ENCODE measurements at places on chromosomes 5 and 9.

DNA sequence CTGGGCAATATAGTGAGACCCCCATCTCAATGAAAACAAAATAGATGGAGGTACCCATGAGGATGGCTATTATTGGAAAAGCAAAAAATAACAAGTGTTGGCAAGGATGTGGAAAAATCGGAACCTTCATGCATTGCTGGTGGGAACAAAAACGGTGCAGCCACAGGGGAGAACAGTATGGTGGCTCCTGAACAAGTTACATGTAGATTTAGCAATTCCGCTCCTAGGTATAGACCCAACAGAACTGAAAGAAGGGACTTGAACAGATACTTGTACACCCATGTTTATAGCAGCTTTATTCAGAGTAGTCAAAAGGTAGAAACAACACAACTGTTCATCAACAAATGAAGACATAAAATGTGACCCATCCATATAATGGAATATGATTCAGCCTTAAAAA lies 43.0 kb downstream of the NTNG2 start:
- DNase-seq = no peak

- no peak for DNase-seq
These were observed 825 bp upstream of the TOR4A start for GRCh38 chr9:137276473-137277328.

GRCh38 chr9:88481933-88482332 lies 53.0 kb upstream of the NXNL2 start:
- DNase-seq = no peak

- no peak for DNase-seq
These were observed 173.4 kb downstream of the ROR2 start for GRCh38 chr9:91776409-91777291.

DNA sequence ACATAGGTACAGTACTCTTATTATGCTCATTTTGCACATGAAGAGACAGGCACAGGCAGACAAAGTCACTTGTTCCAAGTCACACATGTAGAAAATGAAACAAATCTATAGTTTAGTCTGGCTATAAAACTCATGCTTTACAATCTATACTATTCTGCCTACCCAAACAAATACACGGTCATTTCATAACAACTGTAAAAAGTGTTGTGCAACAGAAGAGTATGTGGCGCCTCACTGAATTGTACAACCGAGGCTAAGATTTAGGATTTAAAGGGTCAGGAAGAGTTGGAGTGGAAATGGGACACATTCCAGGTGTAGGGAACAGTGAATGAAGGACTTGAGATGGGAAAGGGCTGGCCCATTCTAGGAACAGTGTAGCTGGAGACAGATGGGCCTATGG lies 82.9 kb upstream of the TRIO start:
- DNase-seq = no peak

GRCh38 chr5:63125392-63125791 lies 546.8 kb downstream of the LRRC70 start:
- DNase-seq = no peak

DNA sequence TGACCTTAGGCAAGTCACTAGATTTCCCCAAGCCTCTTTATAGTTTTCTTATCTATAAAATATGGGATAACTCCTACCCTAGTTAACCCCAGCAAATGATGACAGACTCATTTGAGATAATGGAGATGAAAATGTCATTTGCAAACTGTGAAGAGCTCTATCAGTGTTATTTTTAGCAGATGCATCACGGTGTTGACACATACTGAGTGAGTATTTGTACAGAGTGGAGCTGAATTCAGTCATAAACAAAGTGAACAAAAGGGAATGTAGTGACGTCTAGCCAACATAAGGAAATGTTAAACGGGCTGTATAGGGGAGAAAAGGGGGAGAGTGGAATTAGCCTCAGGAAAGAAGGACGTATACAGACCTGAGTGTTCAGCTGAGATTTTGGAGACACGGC lies 75.9 kb downstream of the NMUR2 start:
- DNase-seq = no peak

DNA sequence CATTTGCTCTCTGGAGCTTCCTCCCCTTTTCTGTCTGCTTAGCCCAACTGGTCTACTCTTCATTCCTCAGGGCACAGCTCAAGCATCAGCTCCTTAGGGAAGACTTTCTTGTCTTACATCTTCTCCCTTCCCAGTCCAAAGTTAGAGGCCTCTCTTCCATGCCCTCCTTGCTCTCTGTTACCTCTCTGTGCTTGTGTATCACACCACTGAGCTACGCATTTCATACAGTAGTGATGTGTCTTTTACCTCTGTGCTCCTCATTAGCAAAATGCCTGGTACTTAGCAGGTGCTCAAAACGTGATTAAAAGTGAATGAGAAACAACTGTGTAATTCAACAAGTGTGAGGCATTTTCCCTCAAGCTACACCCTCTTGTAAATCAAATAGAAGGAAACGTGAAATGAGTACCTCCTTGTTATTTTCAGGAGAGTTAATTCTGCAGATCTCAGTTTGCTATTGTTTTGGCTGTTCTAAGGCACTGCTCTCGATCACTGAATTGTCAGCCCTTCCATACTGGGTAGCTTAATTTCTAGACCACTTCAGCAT lies 39.0 kb downstream of the ERAP1 start:
- no peak for DNase-seq

DNA sequence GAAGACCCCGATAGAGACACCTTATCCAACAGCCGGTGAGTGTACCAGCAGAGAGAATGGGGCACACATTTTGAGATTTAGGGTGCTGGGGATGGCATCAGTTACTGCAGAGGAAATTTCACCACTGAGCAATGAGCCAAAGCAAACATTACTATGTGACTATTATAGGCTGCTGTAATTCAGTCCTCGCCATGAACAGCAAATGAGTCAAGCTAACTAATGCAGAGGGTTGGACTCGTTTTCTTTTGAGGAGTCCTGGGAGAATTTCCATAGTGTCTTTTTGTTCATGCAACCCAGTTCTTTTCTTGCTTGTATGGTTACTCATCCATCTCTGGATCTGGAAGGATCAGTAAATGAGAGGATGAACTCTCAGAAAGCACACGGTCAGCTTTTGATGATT lies 323.8 kb downstream of the PSAT1 start:
- DNase-seq = no peak

GRCh38 chr9:128139621-128140020 lies 9.6 kb upstream of the LCN2 start:
- no peak for DNase-seq

DNA sequence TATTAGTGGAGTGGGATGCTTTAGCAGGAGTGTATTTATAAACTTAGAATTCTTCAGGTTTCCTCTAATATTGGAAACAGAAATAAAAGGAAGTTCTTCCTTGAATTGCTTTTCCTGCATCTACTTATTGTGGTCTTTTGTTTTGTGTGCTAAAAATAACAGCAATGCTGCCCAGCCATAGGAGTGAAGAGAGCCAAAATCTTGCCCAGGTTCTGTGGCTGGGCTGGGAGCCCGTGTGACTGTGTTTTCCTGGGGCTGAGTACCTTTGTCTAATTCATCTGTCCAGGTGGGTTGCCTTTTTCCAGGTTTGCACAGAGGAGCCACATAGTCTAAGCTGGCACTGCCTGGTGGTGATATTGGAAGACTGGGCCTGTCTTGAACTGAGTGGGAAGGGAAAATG lies 179.7 kb upstream of the ADAMTSL1 start:
- no peak for DNase-seq

GRCh38 chr9:87405677-87406542 lies 91.8 kb upstream of the DAPK1 start:
- no peak for DNase-seq

DNA sequence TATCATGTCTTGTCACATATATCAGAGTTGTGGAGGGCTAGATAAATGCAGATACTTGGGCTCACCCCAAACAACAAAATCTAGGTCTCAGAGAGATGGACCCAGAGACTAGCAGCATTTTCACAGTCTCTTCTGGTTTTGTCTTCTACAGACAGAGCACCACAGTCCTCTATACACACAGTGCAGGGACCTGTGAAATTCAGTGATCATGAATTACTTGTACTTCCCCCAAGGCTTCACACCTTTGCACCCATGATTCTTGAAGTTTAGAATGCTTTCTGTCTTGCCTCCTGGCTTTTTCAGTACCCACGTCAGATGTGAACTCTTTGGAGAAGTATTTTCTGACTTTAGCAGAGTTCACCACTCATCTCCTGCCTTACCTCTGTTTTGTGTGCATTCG lies 371.5 kb upstream of the PRR16 start:
- no peak for DNase-seq

- DNase-seq = no peak
These were observed 337.5 kb upstream of the ZNF608 start for GRCh38 chr5:125083981-125084380.

DNA sequence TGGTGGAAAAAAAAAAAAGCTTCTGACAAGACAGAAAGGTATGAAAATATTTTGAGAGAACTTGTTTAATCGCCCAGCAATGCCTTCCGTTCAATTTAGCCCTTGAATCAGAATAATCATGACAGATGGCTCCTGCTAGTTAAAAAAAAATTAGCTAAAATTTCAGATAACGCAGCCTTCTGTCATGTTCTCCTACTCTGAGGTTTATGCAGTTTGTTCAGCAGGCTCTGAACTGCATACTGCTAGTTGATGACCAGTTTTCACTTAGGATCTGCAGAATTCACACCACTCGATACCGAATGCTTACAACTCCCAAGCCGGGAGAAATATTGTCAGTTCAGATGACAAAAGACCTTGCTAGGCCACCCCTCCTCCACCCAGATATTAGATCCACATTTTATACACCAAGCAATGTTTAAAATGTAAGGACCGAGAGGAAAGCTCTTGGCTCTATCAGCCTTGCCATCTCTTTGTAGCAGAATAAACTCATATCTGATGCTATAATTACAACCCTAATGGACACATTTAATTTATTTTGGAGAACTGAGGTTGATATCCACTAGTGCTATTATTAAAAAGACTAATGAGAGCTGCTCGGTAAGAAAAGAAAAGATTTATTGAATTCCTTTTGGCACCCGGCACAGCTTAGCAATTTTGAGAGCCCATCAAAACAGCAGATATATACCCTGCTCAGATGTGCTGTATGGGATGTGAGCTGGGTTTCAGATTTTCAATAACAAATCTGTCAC lies 322.8 kb downstream of the GLIS3 start:
- DNase-seq = no peak

GRCh38 chr5:10552183-10553143 lies 11.4 kb upstream of the ANKRD33B start:
- no peak for DNase-seq

DNA sequence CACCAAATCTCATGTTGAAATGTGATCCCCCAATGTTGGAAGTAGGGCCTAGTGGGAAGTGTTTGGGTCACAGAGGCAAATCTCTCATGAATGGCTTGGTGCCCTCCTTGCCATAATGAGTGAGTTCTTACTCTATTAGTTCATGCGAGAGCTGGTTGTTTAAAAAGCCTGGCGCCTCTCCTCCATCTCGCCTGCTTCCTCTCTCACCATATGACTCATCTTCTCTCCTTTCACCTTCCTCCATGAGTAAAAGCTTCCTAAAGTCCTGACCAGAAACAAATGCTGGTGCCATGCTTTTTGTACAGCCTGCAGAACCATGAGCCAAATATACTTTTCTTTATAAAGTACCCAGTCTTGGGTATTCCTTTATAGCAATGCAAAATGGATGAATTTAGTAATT lies 20.9 kb upstream of the ARHGAP26 start:
- DNase-seq = no peak

GRCh38 chr5:91162534-91163381 lies 220.4 kb downstream of the ARRDC3 start:
- DNase-seq = no peak

DNA sequence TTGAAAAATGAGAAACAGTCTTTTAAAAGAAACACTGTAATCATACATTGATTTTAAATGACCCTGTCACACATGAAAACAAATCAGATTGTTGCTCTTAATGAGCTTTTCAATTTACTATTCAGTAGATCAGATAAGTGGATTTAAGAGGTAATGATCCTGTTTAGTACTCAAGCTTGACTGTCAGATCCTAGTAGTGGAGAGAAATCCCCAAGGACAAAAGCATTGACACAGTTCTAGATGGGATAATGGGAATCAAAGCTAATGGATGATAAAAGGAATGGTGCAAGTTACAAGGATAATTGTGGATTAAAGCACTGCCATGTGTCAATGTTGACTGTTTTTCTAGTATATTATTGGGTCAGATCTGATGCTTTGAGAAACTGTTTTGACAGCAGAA lies 142.3 kb upstream of the TLX3 start:
- DNase-seq = no peak

- no peak for DNase-seq
These were observed 8.9 kb downstream of the SRP19 start for GRCh38 chr5:112869948-112870347.

DNA sequence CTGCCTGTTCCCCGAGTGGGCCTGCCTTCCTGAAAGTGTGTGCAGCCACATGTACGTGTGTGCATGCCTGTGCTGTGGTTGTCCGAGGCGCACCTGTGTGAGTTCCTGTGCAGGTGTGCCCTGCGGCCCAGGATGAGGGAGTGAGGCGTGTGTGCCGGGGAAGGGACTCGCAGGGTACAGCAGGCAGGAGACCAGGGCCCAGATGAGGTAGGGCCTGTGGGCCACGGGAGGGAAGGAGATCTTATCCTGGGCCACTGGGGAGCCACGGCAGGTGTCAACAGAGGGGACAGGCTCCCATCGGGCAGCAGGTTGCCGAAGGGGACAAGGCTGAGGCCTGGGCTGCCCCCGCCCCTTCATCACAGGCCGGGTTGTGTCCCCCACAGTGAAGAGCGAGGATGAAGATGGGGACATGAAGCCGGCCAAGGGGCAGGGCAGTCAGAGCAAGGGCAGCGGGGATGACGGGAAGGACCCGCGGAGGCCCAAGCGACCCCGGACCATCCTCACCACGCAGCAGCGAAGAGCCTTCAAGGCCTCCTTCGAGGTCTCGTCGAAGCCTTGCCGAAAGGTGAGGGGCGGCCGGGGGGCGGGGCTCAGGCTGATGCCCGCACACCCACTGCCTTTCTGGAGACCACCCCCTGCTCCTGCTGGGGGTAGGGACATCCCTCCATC lies 79.2 kb downstream of the LMX1B start:
- no peak for DNase-seq

GRCh38 chr5:61534481-61535267 lies 202.6 kb downstream of the ZSWIM6 start:
- no peak for DNase-seq

GRCh38 chr9:135588371-135588770 lies 26.8 kb downstream of the PAEP start:
- no peak for DNase-seq

- no peak for DNase-seq
These were observed 11.0 kb upstream of the FAM120AOS start for GRCh38 chr9:93464395-93464794.

DNA sequence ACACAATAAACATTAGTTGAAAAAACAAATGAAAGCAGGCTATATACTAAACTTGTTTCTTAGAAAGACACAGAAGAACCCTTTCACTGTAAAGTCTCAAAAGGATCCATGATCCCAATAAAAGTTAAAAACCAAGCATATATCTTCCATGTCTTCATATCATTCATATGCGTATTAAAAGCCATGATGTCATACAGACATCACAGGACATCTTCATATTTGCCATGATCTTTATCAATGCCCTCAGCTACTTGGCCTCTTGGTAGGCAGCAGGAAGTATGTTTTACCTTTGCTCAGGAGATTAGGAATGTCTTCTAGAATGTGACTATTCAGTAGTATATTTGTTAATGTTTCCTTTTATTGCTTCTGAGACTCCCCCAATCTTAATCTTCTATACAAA lies 16.8 kb downstream of the AP3B1 start:
- no peak for DNase-seq

GRCh38 chr5:43676083-43676840 lies 73.3 kb downstream of the NNT start:
- DNase-seq = no peak

All from cortex of kidney (tissue), 1 donor.